ENCODE measurements at places on chromosomes 7 and 10. TPM values are rescaled to one million over a fixed set of nuclear protein-coding genes. Genes with fewer than 3 reads are reported as not detected.

DNA sequence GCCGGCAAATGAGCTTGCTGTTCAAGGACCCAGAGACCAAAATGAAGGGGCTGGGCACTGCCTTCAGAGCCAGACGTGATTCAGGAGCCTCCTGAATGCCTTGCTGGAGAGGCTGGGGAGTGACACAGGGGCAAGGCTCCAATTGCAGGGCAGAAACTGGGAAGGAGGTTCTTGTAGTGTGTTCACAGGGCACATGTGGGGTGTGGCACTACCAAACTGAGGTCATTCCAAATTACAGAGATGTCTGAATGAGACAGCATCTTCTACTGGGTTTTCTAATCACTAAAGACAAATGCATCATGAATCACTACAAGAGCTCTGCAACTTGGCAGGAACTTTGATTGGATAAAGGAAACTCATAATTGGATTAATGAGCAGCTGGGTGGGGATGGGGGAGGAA, 17.8 kb downstream of the CRTAC1 start:
- no peak overlapping the region for H3K27ac ChIP-seq
- H3K4me3 ChIP-seq = no peak overlapping the region
- no peaks in the 10 kb centered on the region for H3K4me1 ChIP-seq

- no peaks in the 10 kb centered on the region for H3K27me3 ChIP-seq
- no peak overlapping the region for H3K4me3 ChIP-seq
- H3K27ac ChIP-seq = no peak overlapping the region
- H3K4me1 ChIP-seq = no peaks in the 10 kb centered on the region
- no peaks in the 10 kb centered on the region for H3K36me3 ChIP-seq
These were observed 263.2 kb downstream of the HGF start for GRCh38 chr7:81506609-81507008.

- H3K27me3 ChIP-seq = no peaks in the 10 kb centered on the region
- H3K4me3 ChIP-seq = no peak overlapping the region
- no peak for DNase-seq
These were observed 6.4 kb upstream of the MKRN1 start for GRCh38 chr7:140485500-140486265.

- no peaks in the 10 kb centered on the region for H3K4me1 ChIP-seq
- no peak overlapping the region for H3K27ac ChIP-seq
- H3K4me3 ChIP-seq = no peak overlapping the region
- H3K27me3 ChIP-seq = no peaks in the 10 kb centered on the region
These were observed 146.1 kb upstream of the FRMD4A start for GRCh38 chr10:14476641-14477407.

DNA sequence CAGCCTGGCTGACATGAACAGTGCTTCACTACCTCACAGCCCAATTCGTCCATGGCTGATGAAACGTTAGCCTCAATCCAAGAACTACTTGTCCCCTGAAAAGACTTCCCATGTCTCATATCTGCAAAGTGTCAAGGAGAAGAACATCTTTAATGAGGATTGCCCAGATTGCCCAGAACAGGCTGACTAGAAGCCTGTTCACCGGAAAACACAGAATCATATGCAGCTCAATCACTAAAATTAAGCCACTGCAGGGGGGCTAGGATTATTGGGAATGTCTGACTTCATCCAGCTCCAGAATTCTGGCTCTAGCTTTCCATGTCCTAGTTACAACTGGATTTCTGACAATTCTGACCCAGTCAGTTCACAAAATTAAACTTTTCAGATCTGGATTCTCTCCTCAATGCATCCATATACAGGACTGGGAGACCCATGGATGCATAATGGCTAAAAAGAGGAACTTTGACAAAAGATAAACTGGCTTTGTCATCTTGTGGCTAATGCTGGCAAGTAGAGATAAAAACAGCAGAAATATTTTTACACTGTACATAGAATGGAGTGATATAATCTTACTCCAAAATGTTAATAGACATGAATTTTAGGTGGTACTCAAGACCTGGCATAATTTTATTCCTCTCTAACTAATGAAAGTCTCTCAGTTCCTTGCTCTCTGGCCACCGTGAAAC, 467.0 kb upstream of the POT1 start:
- DNase-seq = no peak
- no peaks in the 10 kb centered on the region for H3K27me3 ChIP-seq
- no peaks in the 10 kb centered on the region for H3K4me1 ChIP-seq
- no peaks in the 10 kb centered on the region for H3K36me3 ChIP-seq

DNA sequence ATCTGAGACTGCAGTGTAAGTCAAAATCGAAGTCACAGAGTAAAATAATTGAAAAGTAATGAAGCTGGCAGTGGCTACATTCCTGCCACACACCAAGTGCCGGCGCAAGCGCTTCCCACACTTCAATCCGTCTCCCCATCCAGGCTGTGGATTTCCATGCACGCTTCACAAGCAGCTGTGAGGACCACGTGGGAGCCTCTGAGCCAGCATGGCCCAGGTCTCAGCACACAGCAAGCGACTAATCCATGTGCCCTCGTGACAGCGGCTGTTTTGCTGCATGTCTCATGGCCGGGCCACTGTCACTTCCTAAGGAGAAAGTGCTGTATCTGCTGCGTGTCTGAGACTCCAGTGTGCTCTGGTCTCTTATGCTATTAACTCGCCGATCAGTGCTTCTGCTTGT, 566.9 kb downstream of the DNAJB6 start:
- H3K27ac ChIP-seq = no peak overlapping the region
- no peaks in the 10 kb centered on the region for H3K36me3 ChIP-seq
- no peaks in the 10 kb centered on the region for H3K4me1 ChIP-seq
- DNase-seq = no peak
- H3K4me3 ChIP-seq = no peak overlapping the region
- no peaks in the 10 kb centered on the region for H3K27me3 ChIP-seq

- no peaks in the 10 kb centered on the region for H3K36me3 ChIP-seq
- H3K4me1 ChIP-seq = no peaks in the 10 kb centered on the region
- H3K4me3 ChIP-seq = no peak overlapping the region
- no peak for DNase-seq
- peak overlapping the region; percentile 87 for H3K27ac ChIP-seq
- no peaks in the 10 kb centered on the region for H3K27me3 ChIP-seq
These were observed 44.0 kb downstream of the LDB3 start for GRCh38 chr10:86712317-86712707.

GRCh38 chr10:69498711-69499471, 47.6 kb downstream of the TSPAN15 start:
- no peaks in the 10 kb centered on the region for H3K27me3 ChIP-seq
- H3K4me3 ChIP-seq = no peak overlapping the region
- no peak overlapping the region for H3K27ac ChIP-seq
- no peaks in the 10 kb centered on the region for H3K36me3 ChIP-seq

GRCh38 chr7:80529362-80529761, 17.5 kb upstream of the GNAT3 start:
- no peaks in the 10 kb centered on the region for H3K27me3 ChIP-seq
- no peak overlapping the region for H3K4me3 ChIP-seq
- H3K4me1 ChIP-seq = no peaks in the 10 kb centered on the region
- no peaks in the 10 kb centered on the region for H3K36me3 ChIP-seq
- DNase-seq = no peak

DNA sequence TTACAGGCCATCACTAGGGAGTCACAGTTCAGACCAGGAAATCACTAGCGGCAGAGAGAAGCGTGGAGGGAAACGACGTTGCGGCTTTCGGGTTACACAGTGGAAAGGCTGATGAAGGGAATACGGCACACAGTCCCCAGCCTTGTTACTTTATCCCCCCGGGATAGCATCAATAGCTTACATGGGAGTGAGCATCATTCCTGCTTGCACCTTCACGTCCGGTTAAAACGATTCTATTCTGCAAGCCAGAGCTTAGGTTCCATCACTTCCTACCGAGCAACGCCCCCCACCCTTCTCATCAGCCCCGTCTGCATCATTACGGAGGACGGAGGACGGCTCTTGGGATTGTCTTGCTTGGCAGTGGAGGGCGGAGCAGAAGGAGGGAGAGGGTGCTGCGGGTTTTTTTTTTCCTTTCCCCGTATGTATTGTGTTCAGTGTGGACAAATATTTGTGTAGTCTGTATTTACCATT, 124.9 kb downstream of the CLEC2L start:
- no peak overlapping the region for H3K4me3 ChIP-seq
- no peaks in the 10 kb centered on the region for H3K36me3 ChIP-seq
- H3K27ac ChIP-seq = no peak overlapping the region
- no peaks in the 10 kb centered on the region for H3K4me1 ChIP-seq
- no peak for DNase-seq
- H3K27me3 ChIP-seq = no peaks in the 10 kb centered on the region

GRCh38 chr7:113094517-113095249, 8.1 kb upstream of the GPR85 start:
- H3K4me1 ChIP-seq = no peaks in the 10 kb centered on the region
- no peak overlapping the region for H3K27ac ChIP-seq
- no peaks in the 10 kb centered on the region for H3K36me3 ChIP-seq
- H3K27me3 ChIP-seq = no peaks in the 10 kb centered on the region
- DNase-seq = no peak

- DNase-seq = no peak
- no peaks in the 10 kb centered on the region for H3K36me3 ChIP-seq
- no peak overlapping the region for H3K27ac ChIP-seq
- H3K27me3 ChIP-seq = no peaks in the 10 kb centered on the region
- H3K4me1 ChIP-seq = no peaks in the 10 kb centered on the region
These were observed 8.8 kb downstream of the NOS3 start for GRCh38 chr7:150999497-151000230.

DNA sequence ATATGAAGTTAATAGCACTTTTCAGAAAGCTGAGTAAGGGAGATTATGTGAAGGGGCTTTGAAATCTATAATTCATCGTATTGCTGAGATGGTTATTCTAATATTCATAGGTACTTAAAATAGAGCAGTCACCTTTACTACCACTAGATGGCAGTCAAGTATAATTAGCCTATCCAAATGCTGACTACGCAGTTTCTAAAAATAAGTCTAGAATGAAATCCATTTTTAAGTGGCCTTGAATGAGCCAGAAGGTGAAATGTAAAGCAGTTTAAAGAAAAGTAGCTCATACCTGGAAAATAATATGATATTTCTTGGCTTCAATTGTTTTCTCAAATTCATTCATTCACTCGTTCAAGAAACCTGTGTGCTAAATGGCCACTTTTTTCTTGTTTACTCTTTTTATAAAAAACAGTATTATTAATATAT, 1277.1 kb downstream of the GATA3 start:
- no peak overlapping the region for H3K4me3 ChIP-seq
- no peak for DNase-seq
- H3K36me3 ChIP-seq = no peaks in the 10 kb centered on the region
- H3K27me3 ChIP-seq = no peaks in the 10 kb centered on the region
- H3K27ac ChIP-seq = no peak overlapping the region

DNA sequence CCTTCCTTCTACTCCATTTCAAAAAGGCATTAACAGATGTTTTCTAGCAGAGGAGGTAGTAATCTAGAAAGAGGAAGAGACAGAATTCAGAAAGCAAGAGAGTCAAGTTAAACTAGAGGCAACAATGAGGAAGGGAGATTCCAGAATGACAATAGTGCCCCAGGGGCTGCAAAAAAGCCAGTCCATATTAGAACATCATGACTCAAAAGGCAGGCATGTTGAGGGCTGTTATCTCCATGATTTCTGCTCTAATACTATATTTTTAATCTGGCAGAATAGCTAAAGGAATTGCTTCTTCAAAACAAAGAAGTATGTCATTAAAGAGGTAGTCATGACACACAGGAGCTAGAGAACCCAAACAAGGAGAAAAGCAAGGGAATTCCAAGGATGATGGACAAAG, 599.6 kb downstream of the INHBA start:
- no peak for DNase-seq
- no peaks in the 10 kb centered on the region for H3K4me1 ChIP-seq
- H3K36me3 ChIP-seq = no peaks in the 10 kb centered on the region
- no peaks in the 10 kb centered on the region for H3K27me3 ChIP-seq

GRCh38 chr7:15801551-15801950, 115.1 kb upstream of the MEOX2 start:
- no peaks in the 10 kb centered on the region for H3K36me3 ChIP-seq
- no peak overlapping the region for H3K27ac ChIP-seq
- DNase-seq = peak; percentile 51
- H3K4me1 ChIP-seq = no peaks in the 10 kb centered on the region

- H3K36me3 ChIP-seq = no peaks in the 10 kb centered on the region
- DNase-seq = no peak
- no peak overlapping the region for H3K27ac ChIP-seq
- no peaks in the 10 kb centered on the region for H3K4me1 ChIP-seq
- H3K4me3 ChIP-seq = no peak overlapping the region
These were observed 498.1 kb downstream of the MAGI2 start for GRCh38 chr7:78955329-78955728.

DNA sequence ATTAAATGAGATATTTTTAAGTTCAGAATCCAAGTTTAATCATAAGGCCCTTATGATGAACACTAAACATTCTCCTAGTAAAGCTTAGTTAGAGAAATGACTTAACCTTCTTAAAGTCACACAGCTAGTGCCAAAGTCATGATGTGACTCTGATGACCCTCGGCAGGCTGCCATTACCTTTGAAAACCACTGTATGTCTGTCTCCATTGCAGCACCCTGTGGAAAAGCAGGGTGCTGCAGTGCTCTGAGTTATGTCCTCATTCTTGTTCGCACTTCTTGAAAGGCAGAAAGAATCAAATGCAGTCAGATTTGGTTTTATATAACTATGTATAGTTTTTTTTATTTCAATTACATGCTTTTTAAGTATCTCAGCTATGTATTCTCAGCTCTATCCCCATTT, 105.0 kb downstream of the PHTF2 start:
- no peak for DNase-seq
- no peak overlapping the region for H3K4me3 ChIP-seq
- no peaks in the 10 kb centered on the region for H3K27me3 ChIP-seq
- no peaks in the 10 kb centered on the region for H3K4me1 ChIP-seq
- no peaks in the 10 kb centered on the region for H3K36me3 ChIP-seq

DNA sequence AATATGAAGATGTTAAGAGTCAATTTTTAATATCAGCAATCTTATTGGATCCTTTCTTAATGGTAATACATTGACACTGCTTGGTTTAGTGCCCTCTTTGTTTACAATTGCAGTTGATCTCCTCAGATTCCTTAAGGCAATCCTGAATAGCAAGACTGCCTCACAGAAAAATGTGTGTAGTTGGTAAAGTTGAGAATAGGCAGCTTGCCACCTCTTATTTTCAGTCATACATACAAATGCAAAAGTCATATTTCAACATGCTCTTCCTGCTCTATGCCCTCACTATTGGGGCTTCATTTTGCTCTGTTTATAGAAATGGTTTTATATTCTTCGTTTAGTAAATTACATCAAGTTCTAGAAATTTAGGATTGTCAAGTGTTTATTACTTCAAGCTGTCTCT, 661.1 kb upstream of the ANKRD30A start:
- no peaks in the 10 kb centered on the region for H3K27me3 ChIP-seq
- no peaks in the 10 kb centered on the region for H3K4me1 ChIP-seq
- DNase-seq = no peak
- no peaks in the 10 kb centered on the region for H3K36me3 ChIP-seq
- H3K27ac ChIP-seq = no peak overlapping the region

GRCh38 chr7:28629216-28629842, 217.0 kb downstream of the CREB5 start:
- no peaks in the 10 kb centered on the region for H3K36me3 ChIP-seq
- no peak overlapping the region for H3K27ac ChIP-seq
- DNase-seq = no peak
- H3K4me3 ChIP-seq = no peak overlapping the region

- no peak overlapping the region for H3K27ac ChIP-seq
- H3K27me3 ChIP-seq = no peaks in the 10 kb centered on the region
- no peaks in the 10 kb centered on the region for H3K36me3 ChIP-seq
- DNase-seq = no peak
- H3K4me3 ChIP-seq = no peak overlapping the region
- H3K4me1 ChIP-seq = peaks cover 5% of the 10 kb centered on the region
These were observed 14.9 kb downstream of the TNRC18 start for GRCh38 chr7:5408777-5409176.

The CARD11 gene
- 1.9 TPM for total RNA-seq

The RAPGEF5 gene
- total RNA-seq = 68.1 TPM

The IFIT1B gene
- total RNA-seq = 0.87 TPM

The STK17A gene
- total RNA-seq = 40.6 TPM

The MYO3A gene
- total RNA-seq = 0.84 TPM

The TWNK gene
- 5.7 TPM for total RNA-seq

The NUTM2B gene
- total RNA-seq = 1.2 TPM

The POP7 gene
- total RNA-seq = 16.4 TPM

The TES gene
- total RNA-seq = 340 TPM

The DKK1 gene
- 0.96 TPM for total RNA-seq

The CYP2C8 gene
- 0.78 TPM for total RNA-seq
